ENCODE measurements at places on chromosomes 16 and 17. TPM values are rescaled to one million over a fixed set of nuclear protein-coding genes. Genes with fewer than 3 reads are reported as not detected.

GRCh38 chr17:76398523-76399174, 14.2 kb downstream of the SPHK1 start:
- DNase-seq = no peak

- peak; percentile 88 for DNase-seq
Measured at GRCh38 chr16:89701425-89702406, at the start of gene SPATA2L. SPATA2L (minus strand) TSS chr16:89701705; CDS start chr16:89701232, 473 bp downstream.

TMEM220 gene
- total RNA-seq = 5.6 TPM

ZBTB4 gene
- 35.9 TPM for total RNA-seq

DNA sequence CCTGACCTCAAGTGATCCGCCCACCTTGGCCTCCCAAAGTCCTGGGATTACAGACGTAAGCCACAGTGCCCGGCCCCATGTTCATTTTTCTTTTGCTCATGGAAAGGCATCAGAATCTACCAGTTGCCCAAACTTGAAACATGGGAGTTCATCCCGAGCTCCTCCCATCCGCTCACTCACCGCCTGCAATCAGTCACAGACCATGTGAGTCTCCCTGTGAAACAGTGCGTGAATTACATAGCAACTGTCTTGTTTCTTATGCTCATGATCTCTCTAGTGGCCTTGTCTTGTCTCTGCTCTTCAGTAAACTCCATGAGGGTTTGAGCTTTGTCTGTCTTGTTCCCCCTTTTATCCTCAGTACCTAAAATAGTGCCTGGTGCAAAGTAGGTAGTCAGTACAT, 52.1 kb upstream of the TNRC6A start:
- DNase-seq = no peak

Data from GM23248 (cell line).